ENCODE measurements at places on chromosomes 6 and 20.
A peak's percentile ranks its signal among the peaks of the same experiment; 100 is the strongest.

- peak; percentile 70 for DNase-seq
Measured at GRCh38 chr6:119110601-119111548, 32.4 kb upstream of the FAM184A start.

DNA sequence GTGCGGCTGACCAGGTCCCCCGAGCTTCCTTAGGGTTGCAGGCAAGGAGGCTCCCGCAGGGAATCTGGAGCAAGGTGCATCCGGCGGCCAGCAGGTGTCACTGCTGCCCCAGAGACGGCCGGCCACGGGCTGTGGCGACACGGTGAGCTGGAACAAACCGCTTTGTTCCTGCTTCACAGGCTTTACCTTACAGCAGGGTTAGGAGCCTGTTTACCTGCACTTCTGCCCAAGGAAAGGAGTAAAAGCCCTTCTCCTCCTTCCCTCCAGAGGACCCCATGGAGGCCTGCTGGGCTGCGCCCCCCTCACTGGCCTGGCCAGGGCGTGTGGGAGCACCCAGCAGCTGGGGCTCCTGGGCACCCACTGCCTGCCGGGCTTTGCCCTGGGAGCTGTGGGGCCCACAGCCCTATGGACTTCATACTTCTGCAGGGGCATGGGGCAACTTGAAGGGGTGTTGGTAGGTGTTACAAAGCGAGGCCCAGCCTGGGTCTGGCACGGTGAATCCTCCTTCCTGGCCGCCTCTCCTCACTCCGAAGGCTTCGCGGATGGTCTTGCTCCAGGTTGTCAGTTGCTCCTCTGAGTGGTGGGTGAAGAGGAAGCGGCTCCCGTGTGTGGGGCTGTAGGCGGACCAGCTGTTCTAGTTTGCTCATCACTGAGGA lies 88.4 kb downstream of the CDC5L start:
- peak; percentile 69 for DNase-seq

DNA sequence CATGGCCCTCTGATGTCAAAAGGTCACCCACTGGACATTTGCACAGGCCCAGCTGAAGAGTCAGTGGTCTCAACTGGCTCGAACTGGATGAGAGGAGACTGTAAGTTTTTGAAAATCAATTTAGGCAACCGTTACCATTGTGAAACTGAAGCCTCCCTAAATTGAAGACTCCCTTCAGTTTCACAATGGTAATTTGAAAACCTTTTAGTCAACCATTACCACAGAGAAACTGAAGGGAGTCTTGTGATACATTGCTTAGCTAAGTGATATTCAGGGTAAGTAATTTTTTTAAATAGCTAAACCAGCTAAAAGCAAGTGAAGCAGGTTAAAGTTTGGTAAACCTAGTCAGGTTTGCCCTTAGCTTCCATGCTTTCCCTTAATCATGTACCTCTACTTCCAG lies 197.3 kb upstream of the NT5E start:
- no peak for DNase-seq

- no peak for DNase-seq
Measured at GRCh38 chr20:10509376-10509775, 74.3 kb downstream of the SLX4IP start.

DNA sequence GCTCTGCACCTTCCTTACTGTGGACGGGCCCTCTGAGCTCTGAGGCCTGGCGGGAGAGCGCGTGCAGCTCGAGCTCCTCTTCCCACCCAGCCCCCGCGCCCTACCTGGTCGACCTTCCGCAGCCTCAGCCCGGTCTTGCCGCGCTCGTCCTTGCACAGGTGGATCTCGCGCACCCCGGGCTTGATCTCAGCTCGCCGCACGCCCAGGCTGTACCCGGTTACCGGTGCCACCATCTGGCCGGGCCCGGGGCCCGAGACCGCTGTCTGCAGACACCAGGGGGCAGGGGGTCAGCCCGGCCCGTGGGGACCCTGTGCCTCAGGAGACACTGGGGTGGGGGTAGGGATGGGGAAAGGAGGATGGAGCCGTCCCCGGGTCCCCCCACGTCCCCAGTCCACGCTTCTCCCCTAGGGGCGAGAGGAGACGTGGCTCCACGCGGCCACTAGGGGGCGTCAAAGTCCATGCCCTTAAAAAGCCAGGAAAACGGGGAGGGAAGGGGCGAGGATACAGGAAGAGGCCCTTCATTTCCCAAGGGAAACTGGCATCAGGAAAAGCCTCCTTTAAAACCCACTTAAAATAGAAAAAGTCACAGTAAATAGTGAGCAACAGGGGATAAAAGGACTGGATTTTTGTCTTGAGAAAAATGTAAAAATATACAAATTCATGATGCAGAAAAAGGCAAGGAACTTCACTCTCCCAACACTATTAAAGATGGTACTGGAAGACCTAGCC lies 15.5 kb downstream of the SDCBP2 start:
- peak; percentile 80 for DNase-seq

- DNase-seq, result no peak
Measured at GRCh38 chr6:32775071-32775470, 11.7 kb upstream of the HLA-DQB2 start.

GRCh38 chr6:108119769-108120141 lies 45.2 kb upstream of the OSTM1 start:
- no peak for DNase-seq

GRCh38 chr6:125853168-125853567 lies 62.4 kb downstream of the NCOA7 start:
- no peak for DNase-seq

DNA sequence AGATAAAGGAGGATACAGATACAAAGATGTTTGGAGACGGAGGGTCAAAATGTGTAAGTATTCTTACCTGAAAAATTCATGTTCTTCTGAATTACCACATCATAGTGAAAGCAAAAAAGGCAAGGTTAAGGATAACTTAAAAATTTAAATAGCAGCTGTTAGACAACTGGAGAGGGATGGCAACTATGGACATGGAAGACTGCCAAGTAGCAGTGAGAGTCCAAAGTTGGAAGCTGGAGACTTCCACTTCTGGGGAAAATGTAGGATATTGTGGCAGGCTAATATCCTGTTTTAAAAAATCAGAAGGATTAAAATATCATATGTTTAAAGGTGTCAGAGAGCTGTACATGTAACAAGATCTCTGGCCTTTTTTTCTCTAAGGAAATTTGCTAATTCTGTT lies 29.8 kb downstream of the SYCP2 start:
- no peak for DNase-seq
